ENCODE measurements at places on chromosomes 1 and 21.

GRCh38 chr1:103218369-103218768 is 110.0 kb upstream of the COL11A1 start:
- DNase-seq, result no peak

- DNase-seq, result no peak
These were observed 58.4 kb upstream of the SSBP3 start for GRCh38 chr1:54464477-54465146.

- no peak for DNase-seq
These were observed 639.5 kb downstream of the MATN1 start for GRCh38 chr1:30083800-30084464.

DNA sequence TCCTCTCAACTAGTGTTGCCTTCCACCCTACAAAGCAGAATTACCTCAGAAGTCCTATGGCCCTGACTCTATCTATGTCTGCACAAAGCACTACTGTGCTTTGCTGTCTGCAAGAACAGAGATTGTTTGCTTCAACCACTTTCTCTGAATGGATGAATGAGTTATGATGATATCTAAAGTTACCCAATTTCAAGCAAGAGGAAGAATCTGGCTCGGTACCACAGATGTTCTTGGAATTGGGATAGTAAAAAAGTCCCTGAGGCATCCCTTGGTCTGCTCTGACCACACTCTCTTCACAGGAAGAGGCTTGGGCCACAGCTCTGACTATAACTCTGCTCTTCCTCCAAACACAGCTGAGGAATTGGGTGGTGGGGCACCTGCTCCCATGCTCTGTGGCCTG is 31.2 kb downstream of the MTARC1 start:
- no peak for DNase-seq

DNA sequence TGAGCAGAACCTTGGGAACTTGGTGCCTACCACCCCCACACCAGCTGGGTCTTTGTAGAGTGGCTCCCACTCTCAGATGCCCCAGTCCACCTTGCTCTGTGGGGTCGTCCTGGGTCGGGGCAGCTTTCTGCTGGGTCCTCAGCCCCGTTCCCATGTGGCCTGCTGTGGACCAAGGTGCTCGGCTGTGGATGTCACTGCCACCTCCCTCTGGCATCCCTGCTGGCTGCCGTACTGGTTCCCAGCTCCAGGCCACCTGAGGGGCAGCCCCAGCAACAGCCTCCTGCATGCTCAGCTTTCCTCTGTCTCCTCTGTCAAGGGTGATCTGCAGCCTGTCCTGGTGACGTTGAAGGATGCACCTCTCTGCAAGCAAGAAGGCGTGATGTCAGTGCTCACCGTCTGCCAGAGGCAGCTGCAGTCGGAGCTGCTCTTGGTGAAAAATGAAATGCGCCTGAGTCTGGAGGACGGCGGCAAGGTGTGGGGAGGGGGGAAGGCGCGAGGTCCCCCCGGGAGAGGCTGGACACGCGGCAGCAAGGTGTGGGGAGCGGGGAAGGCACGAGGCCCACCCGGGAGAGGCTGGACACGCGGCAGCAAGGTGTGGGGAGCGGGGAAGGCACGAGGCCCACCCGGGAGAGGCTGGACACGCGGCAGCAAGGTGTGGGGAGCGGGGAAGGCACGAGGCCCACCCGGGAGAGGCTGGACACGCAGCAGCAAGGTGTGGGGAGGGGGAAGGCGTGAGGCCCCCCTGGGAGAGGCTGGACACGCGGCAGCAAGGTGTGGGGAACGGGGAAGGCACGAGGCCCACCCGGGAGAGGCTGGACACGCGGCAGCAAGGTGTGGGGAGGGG is 45.9 kb upstream of the DIP2A start:
- no peak for DNase-seq

- no peak for DNase-seq
These were observed 57.4 kb upstream of the TARS2 start for GRCh38 chr1:150429805-150430204.

GRCh38 chr1:192342842-192343241 is 26.1 kb downstream of the RGS21 start:
- no peak for DNase-seq

DNA sequence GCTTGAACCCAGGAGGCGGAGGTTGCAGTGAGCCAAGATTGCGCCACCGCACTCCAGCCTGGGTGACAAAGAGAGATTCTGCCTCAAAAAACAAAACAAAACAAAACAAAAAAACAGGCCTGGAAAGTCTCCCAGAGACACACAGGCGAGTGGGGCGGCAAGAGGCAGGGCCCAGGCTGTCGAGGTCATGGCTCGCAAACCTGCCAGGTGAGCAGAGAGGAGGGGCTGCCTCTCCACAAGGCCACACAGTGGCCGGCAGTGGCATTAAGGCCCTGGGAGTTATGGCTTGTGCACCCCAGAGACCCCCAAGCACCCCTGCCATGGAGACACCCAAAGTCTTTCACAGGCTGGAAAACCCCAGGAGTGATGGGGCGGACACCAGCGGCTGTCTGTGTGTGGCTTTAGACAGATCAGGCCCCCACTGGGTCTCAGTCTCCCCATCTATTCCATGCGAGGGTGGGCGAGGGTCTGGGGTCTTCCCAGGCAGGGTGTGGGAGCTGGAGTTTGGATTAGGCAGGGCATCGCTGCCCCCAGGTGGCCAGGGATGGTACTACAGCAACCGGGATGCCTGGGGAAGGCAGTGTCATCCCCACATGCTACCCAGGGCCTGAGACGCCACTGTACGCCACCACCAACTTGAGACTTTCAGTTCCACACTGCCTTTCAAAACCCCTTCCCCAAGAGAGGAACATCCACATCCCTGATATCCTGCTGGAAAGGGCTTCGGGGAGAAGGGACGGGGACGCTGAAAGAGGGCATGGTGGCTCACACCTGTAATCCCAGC is 7.3 kb upstream of the CTRC start:
- DNase-seq, result peak; percentile 70

GRCh38 chr1:1470626-1471388 is 758 bp upstream of the ATAD3B start:
- DNase-seq, result no peak

- no peak for DNase-seq
These were observed 182.9 kb downstream of the ZNF281 start for GRCh38 chr1:200226969-200227303.

- no peak for DNase-seq
These were observed 85.1 kb downstream of the NID1 start for GRCh38 chr1:235979716-235980333.

DNA sequence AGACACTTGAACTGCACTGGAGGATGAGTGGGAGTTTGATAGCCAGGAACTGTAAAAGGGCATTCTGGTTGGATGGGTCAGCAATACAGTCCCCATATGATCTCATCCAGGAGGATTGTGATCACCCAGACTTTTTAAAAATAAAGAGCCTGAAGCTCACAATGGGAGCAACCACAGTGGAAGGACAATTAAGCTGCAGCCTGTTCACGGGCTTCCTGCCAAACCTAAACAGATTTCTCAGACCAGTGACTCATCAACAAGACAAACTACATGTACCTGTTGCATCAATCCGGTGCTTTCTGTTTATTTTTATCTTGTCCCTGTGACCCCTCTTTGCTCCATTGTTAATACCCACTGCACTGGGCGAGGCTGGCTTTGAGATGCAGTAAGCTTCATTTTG is 52.3 kb downstream of the PAPPA2 start:
- DNase-seq, result no peak

- DNase-seq, result peak; percentile 64
These were observed 12.1 kb upstream of the GJB5 start for GRCh38 chr1:34742667-34743270.

DNA sequence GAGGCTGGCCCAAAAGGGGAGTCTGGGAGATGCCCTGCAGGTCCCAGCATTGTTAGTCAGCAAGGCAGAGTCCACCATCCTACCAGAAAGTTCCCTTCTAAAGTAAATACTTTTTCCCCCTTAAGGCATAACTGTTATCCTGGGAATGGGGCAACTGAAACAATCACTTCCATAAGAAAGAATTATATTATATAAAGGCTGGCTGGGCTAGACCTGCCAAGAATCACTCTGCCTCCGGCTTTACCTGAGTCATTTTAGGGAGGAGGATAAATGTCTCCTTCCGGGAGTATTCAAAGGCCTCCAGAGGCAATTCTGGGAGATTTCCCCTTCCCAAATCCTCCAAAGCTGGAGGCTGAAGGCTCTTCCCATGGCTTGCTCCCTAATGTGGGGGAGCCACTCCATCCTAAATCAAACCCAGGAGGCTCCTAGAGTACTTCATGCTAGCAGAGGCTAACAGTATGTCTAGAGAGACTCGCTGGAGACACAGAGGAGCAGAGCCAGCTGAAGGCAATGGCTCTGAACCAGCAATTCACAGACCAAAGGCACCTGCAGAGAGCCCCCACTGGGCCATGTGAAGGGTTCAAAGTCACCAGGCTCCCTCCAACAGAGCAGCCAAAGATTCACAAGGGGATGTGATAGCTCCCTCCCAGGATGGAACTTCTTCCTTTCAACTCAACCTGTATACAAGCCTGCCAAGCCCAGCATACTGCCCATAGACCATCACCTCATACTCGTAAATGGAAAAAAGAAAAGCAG is 116.0 kb downstream of the ASTN1 start:
- DNase-seq, result no peak

DNA sequence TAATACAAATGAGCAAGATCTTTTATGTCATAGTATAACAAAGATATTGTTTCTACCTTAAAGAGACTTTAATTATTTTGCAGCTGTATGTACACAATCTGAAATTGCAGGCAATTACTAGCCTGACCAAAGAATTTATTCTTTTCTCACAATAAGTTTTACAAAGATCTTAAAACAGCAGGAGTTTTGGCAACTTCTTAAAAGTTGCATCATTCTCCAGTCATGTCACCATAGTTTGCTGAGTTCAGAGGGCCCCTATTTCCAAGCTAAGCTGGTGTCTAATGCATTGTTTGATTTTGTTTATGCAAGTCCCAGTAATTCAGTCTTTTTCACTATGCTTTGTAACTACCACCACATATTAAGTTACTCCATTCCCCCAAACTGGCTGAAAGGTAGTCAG is 114.8 kb downstream of the DNAH14 start:
- DNase-seq, result no peak

DNA sequence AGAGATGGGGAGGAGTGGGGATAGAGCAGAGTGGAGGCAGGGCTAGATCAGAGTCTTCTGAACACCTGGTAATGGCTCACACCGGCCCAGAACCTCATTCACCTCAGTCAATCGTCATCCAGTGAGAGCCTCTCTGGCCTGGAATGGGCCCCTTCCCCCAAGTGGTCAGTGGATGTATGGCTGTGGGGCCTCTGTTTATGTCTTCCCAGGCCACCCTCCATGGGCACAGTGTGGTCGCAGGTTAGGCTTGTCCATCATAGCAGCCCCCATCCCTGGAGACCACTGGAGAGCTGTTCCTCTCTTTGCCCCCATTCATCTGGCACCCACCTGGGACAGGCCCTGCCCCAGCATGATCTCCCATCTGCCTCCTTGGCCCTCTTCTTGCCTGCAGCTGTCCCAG is 29.6 kb upstream of the TENT5C start:
- no peak for DNase-seq

GRCh38 chr21:30437010-30437565 is 3.0 kb upstream of the KRTAP15-1 start:
- no peak for DNase-seq

DNA sequence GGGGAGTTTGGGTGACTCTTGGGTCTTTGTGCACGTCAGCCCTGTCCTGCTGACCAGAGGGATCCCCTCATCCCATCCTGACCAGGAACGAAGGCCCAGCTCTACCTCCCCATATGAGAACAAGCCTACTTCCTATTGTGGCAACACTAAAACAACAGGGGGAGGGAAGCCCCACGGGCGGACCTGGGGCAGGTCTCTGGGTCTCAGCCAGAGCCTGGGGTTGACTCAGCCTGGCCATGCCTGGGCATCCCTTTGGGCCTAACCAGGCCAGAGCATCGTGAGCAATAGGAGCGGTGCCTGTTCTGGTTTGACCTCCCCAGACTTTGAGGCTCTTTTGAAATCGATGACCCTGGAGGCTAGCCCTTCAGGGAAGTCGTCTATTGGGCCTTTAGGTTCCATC is 16.8 kb downstream of the RPS6KA1 start:
- DNase-seq, result no peak

DNA sequence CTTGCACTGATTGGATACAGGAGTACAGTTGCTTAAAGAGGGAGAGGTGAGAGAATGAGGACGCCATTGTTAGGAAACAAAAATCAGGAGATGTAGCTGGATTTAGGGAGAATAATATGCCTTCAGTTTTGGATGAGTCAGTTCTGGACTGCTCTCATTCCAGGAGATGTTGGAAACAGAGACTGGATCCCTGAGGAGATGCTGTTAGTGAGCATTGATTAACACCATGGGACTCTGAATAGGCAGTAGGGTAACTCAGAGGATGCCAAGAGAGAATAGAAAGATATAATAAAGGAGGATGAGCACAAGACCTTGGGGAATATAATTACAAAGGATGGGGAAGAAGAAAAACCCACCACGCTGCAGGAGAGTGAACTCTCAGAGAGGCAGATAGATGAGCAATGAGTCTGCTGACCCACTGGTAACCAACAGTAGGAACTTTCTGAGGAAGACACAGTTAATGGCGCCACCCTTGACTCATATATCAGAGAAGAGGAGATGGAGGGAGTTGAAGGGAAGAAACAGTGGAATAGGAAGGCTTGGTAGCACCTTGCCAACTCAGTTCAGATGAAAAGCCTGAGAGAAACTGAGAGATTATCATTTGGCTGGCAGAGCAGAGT is 10.5 kb downstream of the KCNJ15 start:
- no peak for DNase-seq

GRCh38 chr1:247298701-247299100 is 33.0 kb downstream of the ZNF496 start:
- DNase-seq, result no peak

GRCh38 chr1:62946511-62946910 is 162.6 kb downstream of the ATG4C start:
- no peak for DNase-seq

- DNase-seq, result no peak
These were observed 4.5 kb upstream of the CSRP1 start for GRCh38 chr1:201511396-201511940.

DNA sequence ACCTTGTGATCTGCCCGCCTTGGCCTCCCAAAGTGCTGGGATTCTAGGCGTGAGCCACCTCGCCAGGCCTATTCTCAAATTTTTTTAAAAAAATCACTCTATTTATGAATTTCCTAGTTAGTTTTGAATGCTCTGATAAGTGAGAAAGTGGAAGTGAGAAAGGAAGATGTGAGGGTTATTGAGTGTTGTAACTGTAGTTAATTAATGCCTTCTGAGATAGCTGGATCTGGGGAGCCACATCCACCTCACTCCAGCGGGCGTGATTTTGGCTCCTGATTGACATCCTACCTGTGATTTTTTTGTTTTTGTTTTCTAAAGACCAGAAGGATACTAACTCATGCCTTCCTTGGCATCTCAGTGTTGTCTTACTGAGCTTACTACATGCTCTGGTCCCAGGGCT is 65.6 kb downstream of the ST3GAL3 start:
- DNase-seq, result no peak

All from activated CD4-positive, alpha-beta T cell treated with anti-CD3 and anti-CD28 coated beads, Interleukin-2, amount 50 U/mL, for 4 hours (primary cell).